Right lobe of liver (tissue), 6 donors: ENCODE measurements at places on chromosomes 7 and 10.

DNA sequence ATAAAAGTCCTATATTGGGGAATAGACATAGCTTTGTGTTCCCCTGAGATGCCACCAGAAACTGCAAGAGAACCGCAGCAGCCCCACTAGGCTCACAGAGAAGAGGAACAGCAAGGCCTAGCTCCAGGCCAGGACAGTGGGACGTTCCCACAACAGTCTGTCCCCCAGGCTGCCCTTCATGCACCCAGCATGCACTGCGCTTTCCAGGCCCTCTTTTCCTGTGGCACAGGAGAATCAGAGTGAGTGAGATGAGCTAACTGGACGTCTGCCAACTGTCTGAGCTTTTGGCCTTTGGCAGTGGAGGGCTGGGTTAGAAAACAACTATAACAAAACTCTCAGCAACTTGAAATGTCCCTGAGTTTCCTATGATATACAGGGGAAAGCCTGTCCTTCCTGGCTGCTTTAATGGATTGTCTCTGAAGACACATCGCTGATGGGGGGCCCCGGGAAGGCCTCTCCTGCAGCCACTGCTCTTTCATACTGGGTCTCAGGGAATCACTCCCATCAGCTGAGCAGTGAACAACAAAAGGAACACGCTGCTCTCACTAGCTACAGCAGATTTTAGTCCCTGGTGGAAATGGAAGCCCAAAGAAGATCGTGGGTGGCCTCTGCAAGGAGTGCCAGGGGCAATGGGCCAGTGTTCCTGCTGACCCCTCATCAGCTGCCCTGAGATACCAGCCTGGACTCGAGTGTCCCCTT, 53.5 kb downstream of the PODXL start:
- peak; percentile 73 for DNase-seq

- DNase-seq = no peak
Observed at GRCh38 chr10:36888925-36889573, 236.3 kb upstream of the ANKRD30A start.

GRCh38 chr7:156504006-156504405, 136.6 kb upstream of the RNF32 start:
- no peak for DNase-seq

- peak; percentile 49 for DNase-seq
Observed at GRCh38 chr10:94402843-94403379, 570 bp downstream of the TBC1D12 start.

GRCh38 chr7:56028942-56029630, 22.2 kb downstream of the PSPH start:
- peak; percentile 48 for DNase-seq

GRCh38 chr10:88107296-88108097, 244.1 kb downstream of the PTEN start:
- DNase-seq = no peak

GRCh38 chr7:99409192-99409572, 413 bp downstream of the BUD31 start:
- DNase-seq = no peak

DNA sequence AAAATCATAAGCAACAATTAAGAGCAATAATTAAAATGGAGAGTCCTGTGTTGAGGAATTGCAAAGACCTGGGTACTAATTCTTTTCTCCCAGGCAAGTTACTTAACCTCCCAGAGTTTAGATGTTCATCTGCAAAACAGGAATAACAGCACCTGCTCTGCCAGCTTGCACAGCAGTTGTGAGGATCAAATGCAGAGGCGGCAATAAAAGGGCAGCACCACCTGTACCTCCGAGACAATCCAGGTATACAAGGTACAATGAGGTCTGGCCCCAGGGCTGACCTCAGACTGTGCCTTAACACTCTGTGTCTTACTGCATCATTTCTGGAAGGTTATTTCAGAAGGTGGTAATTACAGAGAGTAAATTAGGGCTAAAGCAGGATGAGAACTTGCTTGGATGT, 14.5 kb upstream of the FAM204A start:
- no peak for DNase-seq

- DNase-seq = peak; percentile 74
Observed at GRCh38 chr10:600876-601659, 88.4 kb downstream of the DIP2C start.

- DNase-seq = no peak
Observed at GRCh38 chr10:15704581-15704968, 15.1 kb downstream of the ITGA8 start.

- no peak for DNase-seq
Observed at GRCh38 chr10:121113911-121114310, 262.7 kb downstream of the WDR11 start.
